ENCODE measurements at places on chromosomes 1 and 21. TPM values are rescaled to one million over a fixed set of nuclear protein-coding genes. Genes with fewer than 3 reads are reported as not detected.

Gene HAO2
- not detected for total RNA-seq

DNA sequence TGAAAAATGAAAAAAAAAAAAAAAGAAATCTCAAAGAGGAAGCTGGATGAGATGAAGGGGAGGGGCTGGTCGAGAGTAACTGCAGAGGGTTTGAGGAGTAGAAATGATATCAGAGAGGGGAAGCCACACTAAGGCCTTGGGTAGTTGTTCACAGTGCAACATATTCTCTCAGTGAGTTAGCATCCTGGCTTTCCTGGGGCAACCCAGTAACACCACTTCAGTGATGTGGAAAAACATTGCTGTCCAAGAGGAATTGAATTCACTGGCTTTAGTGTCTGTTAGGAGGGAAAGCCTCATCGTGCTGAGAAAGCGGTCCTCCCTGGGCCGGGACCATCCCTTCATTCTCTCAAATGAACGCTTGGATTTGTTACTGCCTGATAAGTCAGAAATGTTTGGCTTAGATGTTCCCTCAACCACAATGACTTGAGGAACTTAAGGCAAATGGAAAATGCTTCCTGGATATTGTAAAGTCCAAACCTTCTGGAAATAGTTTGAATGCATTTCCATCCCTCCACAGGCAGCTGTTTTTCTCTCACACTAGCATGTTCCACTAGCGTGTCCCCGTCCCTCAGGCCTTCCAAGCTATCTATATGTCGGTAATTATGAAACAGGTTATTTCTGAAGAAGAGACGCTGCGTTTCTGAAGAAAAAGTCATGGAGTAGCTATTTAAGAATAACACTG lies 12.2 kb downstream of the TGFB2 start:
- H3K27ac ChIP-seq: peak overlapping the region; percentile 44
- H3K27me3 ChIP-seq: no peaks in the 10 kb centered on the region
- no peak for DNase-seq
- no peaks in the 10 kb centered on the region for H3K36me3 ChIP-seq

DNA sequence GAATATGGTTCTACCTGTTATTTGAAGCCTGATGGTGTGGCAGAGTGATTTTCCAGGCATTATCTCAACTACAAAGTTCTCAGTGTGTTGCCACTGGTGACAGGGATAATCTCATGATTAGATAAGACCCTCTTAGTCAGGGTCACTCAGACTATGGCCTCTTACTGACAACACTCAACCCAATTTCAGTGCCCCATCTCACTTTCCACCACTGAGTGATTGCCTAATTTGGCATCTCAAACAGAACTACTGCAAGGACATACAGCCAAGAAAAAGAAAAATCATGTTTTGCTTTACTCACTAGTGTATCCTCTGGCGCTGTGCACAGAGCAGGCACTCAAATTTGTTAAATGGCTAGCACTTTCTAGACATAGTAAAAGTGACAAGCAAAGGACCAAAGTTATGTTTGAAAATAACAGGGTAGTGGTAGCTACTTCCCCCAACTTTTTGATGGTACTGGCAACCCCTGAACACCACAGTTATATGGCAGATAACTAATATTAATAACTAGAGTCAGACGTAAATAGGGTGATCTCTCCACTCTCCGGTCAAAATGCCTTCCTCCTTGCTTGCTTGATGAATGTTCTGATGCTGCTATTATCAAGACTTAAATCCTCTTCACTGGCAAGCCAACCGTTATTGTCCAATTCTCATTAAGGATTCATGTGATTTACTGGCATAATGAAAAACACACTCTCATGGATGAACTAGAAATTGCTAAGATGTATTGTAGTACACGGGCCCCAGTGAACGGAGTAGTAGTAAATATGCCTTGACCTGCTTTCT lies 37.1 kb upstream of the SLC30A10 start:
- H3K27me3 ChIP-seq: no peaks in the 10 kb centered on the region
- no peak for DNase-seq
- no peaks in the 10 kb centered on the region for H3K4me1 ChIP-seq
- H3K27ac ChIP-seq: no peak overlapping the region
- H3K4me3 ChIP-seq: no peak overlapping the region
- peaks cover 15% of the 10 kb centered on the region for H3K36me3 ChIP-seq

Gene KIRREL1
- 83.9 TPM for total RNA-seq

DNA sequence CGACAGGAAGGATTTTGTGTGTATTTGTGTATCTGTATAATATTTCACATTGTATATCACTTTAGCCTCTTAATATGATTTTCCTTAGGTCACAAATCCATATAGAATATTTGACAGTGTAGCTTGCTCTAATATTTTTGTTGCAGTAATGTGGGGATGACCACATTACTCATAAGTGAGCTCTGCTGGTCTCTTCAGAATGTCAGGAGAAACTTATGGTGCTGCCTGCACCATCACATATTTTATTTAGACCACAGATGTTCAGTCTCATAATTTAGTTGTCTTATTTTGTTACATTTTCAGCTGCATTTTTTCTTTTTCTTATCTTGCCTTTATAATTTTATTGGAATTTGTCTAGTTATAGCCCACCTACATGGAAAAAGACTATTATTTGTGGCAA lies 205.3 kb downstream of the PBX1 start:
- H3K27me3 ChIP-seq: no peaks in the 10 kb centered on the region
- peaks cover 72% of the 10 kb centered on the region for H3K4me1 ChIP-seq
- no peaks in the 10 kb centered on the region for H3K36me3 ChIP-seq
- H3K27ac ChIP-seq: no peak overlapping the region
- H3K4me3 ChIP-seq: no peak overlapping the region
- DNase-seq: no peak

DNA sequence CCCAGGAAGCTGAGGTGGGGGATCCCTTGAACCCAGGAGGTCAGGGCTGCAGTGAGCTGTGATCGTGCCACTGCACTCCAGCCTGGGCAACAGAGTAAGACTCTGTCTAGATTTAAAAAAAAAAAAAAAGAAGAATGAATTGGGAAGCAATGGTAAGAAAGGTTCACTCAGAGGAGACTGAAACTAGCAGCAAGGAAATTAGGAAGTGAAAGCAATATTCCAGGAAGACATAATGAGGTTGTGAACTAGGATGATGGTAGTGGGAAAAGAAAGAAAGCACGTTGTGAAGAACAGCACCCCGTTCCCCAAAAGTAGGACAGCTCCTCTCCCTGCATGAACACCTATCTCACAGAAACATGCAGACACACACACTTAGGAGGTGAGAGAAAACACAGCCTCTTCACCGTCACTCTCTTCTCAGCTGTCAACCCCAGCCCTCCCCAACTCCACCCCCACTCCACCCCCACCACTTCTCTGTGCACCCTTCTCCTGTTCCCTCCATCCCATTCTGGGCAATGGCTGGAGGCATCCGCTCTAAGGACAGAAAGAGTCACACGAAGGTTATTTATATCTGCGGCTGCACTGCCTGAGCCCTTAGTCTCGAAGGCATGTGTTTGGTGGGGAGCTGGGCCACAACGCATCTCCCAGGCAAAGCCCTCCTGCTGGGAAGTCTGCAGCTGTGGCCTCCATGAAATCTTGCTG lies 101.8 kb upstream of the LPGAT1 start:
- no peak for DNase-seq
- H3K27me3 ChIP-seq: no peaks in the 10 kb centered on the region
- H3K4me1 ChIP-seq: no peaks in the 10 kb centered on the region
- H3K27ac ChIP-seq: no peak overlapping the region
- H3K4me3 ChIP-seq: no peak overlapping the region

GRCh38 chr1:234667600-234668576 lies 57.9 kb upstream of the IRF2BP2 start:
- no peaks in the 10 kb centered on the region for H3K4me1 ChIP-seq
- no peaks in the 10 kb centered on the region for H3K27me3 ChIP-seq
- no peak overlapping the region for H3K4me3 ChIP-seq

Gene OR14K1
- not detected for total RNA-seq

- DNase-seq: no peak
- H3K27me3 ChIP-seq: no peaks in the 10 kb centered on the region
- no peak overlapping the region for H3K4me3 ChIP-seq
- H3K36me3 ChIP-seq: no peaks in the 10 kb centered on the region
- H3K27ac ChIP-seq: no peak overlapping the region
These were observed 183.4 kb upstream of the C1orf174 start for GRCh38 chr1:4083231-4084047.

DNA sequence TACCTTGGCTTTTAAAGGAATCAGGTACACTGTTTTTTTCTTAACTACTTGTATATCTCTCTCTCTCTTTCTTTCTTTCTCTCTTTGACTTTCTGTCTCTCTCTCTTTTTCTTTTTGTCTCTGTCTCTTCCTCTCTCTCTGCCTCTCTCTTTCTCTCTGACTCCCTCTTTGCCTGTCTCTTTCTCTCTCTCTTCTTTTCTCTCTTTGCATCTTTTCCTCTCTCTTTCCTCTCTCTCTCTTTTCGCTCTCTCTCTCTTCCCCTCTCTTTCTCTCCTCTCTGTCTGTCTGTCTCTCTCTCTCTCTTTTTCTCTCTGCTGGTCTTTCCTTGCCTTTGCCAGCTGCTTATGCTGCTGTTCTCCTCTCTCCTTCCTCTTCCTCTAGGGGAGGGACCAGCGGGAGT lies 143.2 kb downstream of the TRIM33 start:
- no peak overlapping the region for H3K27ac ChIP-seq
- no peaks in the 10 kb centered on the region for H3K4me1 ChIP-seq
- H3K36me3 ChIP-seq: no peaks in the 10 kb centered on the region
- H3K4me3 ChIP-seq: no peak overlapping the region
- H3K27me3 ChIP-seq: 0 out of 2 replicates have a peak, but pooled peaks cover 3% of the 10 kb centered on the region
- no peak for DNase-seq

DNA sequence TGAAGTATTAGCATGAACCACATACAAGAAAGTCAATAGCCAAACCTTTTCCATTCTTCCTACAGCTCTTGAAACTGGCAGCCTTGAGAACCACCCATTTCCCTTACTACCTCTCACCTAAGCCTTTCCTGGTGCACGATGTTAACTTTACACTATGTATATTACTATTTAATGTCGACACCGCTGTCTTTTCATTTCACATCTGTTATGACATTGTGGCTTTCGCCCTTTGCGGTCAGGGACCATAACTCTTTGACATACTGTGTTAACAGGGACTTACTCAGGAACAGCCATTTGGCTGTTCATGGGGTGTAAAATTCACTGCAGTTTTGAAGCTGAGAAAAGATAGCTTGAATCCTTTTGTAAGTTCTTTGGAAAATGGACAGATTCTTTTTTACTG lies 21.1 kb upstream of the GPR88 start:
- no peaks in the 10 kb centered on the region for H3K36me3 ChIP-seq
- H3K27ac ChIP-seq: no peak overlapping the region
- H3K27me3 ChIP-seq: no peaks in the 10 kb centered on the region
- no peak overlapping the region for H3K4me3 ChIP-seq
- DNase-seq: no peak
